ENCODE measurements at places on chromosomes 1 and 21.

- no peak for DNase-seq
These were observed 42.0 kb downstream of the COLGALT2 start for GRCh38 chr1:183995322-183996039.

DNA sequence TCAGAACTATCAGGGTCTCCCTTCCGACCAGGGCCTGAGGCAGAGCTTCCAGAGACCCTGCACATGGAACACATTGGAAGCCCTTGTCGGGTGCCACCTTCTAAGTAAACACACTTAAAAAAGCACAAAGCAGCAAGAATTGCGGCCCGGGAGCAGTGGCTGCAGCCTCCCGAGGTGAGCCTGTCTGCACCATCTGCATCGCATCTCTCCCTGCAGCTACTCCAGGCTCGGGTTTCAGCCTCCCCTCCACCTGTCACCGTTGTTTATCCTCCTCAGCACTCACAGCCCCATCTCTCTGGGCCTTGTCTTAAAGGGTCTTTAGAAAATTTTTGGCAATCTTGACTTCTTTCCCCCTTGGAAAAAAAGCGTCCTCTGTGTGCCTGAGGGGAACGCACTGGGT is 95.1 kb upstream of the ARHGEF16 start:
- DNase-seq, result no peak

GRCh38 chr1:160189649-160190625 is at the start of gene CASQ1:
CASQ1 (plus strand) TSS chr1:160190575; CDS start chr1:160190752, 177 bp downstream.
- DNase-seq, result no peak

DNA sequence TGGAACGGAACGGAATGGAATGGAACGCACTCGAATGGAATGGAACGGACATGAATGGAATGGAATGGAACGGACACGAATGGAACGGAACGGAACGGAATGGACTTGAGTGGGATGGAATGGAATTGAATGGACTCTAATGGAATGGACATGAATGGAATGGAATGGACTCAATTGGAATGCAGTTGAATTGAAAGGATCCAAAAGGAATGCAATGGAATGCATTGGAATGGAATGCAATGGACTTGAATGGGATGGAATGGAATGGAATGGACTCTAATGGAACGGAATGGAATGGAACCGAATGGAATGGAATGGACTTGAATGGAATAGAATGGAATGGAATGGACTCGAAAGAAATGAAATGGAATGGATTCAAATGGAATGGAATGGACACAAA is 102.4 kb upstream of the OR4F16 start:
- no peak for DNase-seq

DNA sequence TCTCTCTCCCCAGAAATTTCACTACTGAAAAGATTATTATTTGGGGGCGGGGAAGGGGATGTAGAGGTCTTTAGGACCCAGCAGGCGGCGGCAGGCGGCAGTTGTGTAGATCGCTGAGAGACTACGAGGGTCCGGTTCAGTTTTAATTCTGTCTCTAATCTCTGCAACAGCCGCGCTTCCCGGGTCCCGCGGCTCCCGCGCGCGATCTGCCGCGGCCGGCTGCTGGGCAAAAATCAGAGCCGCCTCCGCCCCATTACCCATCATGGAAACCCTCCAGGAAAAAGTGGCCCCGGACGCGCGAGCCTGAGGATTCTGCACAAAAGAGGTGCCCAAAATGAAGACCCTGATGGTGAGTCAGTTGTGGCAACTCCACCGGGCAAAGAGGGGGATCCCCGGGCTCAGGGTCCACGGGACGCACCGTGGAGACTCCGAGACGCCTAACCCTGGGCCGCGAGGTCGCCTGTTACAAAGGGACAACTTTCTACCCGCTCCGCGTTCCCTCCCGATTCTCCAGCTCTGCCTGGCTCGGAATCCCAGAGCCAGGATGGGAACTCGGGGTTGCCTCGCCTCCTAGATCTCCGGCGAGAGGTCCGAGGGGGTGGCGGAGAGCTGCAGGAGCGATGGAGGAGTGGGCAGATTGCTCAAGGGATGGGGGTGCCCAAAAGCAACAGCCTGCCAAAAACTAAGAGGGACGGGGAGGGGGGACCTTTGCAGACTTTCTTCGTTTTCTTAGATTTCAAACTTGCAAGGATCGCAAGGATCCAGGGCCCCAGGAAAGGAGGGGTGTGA is at the start of gene ST6GALNAC5:
Gene ST6GALNAC5, plus strand, starts transcription at position 139 of the 789 bp plus-strand sequence.
- no peak for DNase-seq

- no peak for DNase-seq
These were observed 38.2 kb upstream of the ZNF124 start for GRCh38 chr1:247210062-247210375.

DNA sequence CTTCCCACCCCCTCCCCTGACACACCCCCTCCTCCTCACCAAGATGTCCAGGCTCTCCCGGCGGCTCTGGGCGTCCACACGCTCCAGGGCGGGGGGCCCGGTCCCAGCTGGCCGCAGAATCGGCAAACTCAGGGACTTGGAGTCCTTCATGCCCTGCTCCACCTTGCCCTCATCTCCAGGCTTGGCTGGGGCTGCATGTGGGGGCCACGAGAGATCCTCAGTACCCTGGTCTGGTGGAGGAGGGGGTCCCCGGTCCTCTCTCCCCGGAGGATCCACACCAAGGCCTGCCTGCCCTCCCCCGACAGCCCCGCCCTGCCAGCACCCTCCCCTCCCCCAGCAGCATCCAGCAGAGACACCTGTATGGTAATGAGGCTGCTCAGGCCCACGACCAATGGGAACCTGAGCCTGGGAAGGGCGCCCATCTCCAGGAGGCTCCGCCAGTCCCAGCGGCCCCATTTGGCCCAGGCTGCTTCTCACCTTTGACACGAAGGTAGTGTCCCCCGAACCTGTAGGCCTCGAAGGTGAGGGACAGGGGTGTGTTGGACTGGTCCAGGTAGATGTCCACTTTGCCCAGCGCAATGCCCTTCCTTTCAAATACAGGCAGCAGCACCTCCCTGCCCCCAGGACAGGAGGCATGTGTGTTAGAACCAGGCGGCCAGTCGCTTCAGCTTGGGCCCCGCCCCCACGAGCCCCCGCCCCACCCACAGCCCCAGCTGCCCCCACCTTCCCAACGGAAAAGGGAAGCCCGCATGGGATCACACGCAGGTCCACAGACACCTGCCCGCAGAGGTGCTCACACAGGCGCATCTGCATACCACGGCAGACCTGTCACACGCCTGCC is 8.2 kb upstream of the TNFRSF25 start:
- DNase-seq, result no peak

- DNase-seq, result no peak
These were observed 7.3 kb downstream of the WDR26 start for GRCh38 chr1:224427346-224427745.

DNA sequence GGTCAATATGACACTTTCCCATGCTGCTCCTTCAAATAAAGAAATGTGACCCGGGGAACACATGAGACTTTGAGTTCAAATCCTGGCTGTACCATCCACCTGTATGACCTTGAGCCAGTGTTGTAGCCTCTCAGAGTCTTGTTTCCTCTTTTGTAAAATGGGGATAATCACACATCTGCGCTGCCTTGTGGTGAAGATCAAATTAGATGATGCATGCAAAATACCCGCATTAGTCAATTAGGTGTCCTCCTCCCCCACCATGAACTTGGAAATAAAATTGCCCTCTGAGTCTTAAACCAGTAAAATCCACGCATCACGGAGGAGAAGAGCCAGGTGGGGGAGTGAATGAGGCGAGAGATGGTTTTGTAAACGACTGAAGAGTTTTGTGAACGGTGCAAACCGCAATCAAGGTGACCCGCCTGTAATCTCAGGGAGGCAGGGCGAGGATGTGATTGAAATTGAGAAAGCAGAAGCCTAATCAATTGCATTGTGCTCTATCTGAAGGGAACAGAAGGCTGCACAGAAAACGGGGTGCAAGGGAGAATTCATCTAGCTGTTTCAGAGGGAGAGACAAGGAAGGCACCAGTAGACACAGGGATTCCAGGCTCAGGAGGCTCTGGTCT is 5.8 kb upstream of the AHDC1 start:
- no peak for DNase-seq

DNA sequence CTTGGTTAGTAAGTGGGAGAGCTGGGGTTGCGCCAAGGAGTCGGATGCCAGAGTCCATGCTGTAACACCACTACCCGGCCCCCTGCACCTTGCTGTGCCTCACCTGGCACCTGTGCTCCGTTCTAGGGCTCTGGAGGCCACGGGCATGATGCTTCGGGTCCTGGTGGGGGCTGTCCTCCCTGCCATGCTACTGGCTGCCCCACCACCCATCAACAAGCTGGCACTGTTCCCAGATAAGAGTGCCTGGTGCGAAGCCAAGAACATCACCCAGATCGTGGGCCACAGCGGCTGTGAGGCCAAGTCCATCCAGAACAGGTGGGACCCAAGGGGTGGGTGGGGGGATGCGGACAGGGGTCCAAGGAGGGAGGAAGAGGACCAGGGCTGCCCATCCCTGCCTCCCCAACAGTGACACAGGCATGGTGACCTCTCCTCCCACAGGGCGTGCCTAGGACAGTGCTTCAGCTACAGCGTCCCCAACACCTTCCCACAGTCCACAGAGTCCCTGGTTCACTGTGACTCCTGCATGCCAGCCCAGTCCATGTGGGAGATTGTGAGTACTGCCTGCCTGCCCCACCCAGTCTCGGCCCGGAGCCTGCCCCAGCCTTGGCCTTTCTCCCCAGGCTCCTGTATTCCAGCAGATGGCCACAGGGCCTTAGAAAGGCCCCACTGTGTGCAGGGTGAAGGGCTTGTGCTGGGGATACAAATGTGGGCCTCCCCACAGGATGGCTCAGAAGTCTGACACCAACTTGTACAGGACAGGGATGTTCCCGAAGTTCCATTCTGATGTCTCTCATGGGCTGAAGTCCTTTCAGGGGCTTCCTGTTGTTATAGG is 9.6 kb upstream of the HTR6 start:
- DNase-seq, result no peak

DNA sequence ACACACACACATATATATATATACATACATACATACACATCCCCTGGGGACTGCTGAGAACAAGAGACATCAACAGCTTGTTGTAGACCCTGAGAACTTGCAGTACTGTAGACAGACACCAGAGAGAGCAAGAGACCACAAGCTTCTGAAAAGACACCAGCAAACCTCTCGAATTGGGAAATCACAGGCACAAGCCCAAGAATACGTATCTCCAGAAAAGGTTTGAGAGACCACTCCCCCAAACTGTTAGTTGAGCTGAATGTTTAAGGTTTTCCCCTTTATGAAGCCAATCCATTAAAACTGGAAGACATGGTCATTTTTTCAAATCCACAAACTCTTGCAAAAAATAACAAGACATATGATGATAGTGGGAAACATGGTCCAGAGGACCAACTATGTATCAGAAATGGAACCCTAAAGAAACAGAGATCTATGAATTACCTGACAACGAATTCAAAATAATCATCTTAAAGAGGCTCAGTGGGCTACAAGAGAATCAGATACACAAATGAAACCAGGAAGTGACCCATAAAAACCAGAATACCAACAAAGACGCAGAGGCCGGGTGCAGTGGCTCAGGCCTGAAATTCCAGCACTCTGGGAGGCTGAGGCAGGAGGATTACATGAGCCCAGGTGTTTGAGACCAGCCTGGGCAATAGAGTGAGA is 45.1 kb downstream of the SLC2A1 start:
- DNase-seq, result no peak

DNA sequence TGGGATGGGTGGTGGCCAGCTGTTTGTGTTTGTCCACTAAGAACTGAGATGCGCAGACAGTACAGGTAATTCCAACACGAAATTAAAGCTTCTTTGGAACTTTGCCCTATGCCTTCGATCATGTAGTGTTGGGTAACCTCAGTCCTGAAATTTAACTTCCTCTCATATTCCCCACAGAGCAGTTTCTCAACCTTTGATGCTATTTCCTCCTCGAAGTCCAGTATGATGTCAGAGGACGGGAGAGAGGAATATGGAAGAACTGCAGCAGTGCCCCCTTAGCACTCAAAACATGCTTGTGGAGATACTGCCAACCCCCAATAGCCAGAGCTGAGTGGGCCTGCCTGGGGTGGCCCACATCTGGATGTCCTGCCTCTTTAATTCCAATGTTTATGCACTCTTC is 3.6 kb downstream of the LPAR3 start:
- DNase-seq, result no peak

DNA sequence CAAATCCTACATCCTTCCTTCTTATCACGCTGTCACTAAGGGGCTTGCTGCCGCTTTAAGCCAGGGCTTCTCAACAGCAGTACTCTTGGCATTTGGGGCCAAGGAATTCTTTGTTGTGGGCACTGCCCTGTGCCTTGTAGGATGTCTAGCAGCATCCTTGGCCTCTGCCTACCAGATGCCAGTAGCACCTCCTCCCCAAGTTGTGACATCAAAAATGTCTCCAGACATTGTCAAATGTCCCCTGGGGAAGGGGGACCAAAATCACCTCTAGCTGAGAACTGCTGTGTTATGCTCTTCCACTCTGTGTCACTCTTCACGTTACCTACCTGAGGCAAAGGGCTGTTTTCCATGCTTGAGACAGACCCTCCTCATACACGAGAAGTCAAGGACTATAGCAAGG is 400.3 kb upstream of the POU3F1 start:
- no peak for DNase-seq

DNA sequence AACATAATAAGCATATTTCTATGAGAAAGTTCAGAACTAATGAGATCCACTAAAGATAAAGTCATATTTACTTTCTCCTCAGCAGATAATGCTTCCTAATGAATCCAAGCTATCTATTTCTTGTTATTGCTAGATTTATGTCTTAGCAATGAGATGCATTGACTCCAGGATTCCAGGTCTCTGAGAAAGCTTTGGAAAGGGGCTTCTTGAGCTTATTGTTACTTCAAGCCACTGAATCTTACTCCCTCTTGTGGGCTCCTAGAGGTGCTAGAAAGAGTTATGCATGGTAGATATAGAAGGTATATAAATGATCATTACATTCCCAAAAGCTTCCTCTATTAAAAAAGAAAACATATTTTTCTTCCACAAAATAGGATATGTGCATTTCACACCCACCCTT is 246.4 kb upstream of the ADAMTS5 start:
- DNase-seq, result no peak

- DNase-seq, result no peak
These were observed 18.0 kb upstream of the MFSD2A start for GRCh38 chr1:39936724-39937491.

- no peak for DNase-seq
These were observed 90.0 kb downstream of the FNBP1L start for GRCh38 chr1:93537924-93538323.

GRCh38 chr1:225378880-225379279 is 49.0 kb downstream of the LBR start:
- peak; percentile 10 for DNase-seq

- DNase-seq, result no peak
These were observed 205.9 kb downstream of the DSCAM start for GRCh38 chr21:40641042-40641441.

GRCh38 chr21:26834181-26834905 is 10.9 kb downstream of the ADAMTS1 start:
- DNase-seq, result no peak

- no peak for DNase-seq
These were observed 65.1 kb upstream of the ID3 start for GRCh38 chr1:23624440-23624839.

DNA sequence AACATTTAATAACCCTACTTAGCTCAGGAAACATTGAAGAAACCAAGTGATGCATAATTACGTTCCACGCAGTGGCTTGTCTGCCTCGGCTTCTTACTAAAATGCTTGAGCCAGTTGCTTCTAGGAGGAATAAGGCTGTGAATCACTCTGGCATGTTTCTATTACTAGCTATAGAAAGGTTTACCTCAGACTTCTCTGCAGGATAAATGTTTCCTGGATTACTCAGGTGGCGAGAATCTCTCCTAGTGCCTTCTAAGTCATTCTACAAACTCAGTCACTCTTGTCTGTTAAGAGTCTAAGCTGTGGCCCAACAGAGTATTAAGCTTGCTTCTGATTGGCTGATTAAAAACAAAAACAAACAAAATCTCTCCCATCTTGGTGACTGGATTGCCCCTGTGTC is 92.0 kb upstream of the RALGPS2 start:
- DNase-seq, result no peak

GRCh38 chr1:111656086-111657017 is 36.8 kb downstream of the RAP1A start:
- peak; percentile 26 for DNase-seq
